ENCODE measurements at places on chromosomes 3 and 15.

- DNase-seq, result peak; percentile 6
These were observed 4.9 kb upstream of the MAGEF1 start for GRCh38 chr3:184716622-184717398.

- DNase-seq, result no peak
These were observed 3.1 kb downstream of the ANXA2 start for GRCh38 chr15:60394689-60395097.

DNA sequence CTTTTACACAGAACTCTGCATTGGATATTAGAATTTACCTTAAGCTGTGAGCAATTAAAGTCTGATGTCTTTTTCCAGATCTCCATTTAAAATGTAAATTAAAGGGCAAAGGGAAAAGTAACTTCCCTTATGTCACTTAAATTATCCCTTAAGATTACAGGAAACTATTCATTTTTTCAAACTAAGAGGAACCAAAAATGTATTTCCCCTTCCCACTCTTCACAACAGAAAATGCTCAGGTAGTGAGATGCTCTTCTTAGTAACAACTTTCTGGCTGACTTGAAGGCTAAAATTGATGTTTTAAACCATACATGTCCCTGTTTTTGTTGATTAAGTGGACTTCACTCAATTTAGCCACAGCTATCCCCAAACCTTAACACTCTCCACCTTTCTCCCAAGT, 17.6 kb downstream of the RSL24D1 start:
- DNase-seq, result no peak

- DNase-seq, result no peak
These were observed 20.8 kb downstream of the MORF4L1 start for GRCh38 chr15:78893538-78893937.

DNA sequence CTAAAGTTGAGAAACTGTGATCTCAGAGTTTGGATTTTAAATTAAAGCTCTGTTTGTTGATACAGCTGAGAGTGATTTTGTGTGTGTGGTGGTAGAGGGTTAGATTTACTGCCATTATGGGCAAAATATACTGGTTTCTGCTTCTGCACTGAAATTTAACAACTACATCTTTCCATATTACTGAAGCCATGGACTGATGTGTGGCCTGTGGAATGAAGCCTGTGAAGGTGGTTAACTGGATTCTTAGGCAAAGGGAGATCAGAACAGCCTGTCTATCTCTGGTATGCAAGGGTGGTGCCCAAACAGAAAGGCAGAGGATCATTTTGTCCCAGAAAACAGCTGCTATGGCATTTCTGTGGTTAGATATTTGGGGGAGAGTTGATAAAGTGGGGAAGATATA, 297.3 kb upstream of the THBS1 start:
- DNase-seq, result no peak

GRCh38 chr3:179168918-179169317, 20.8 kb downstream of the PIK3CA start:
- no peak for DNase-seq

- no peak for DNase-seq
These were observed 352.3 kb downstream of the LRTM1 start for GRCh38 chr3:54575618-54575960.

GRCh38 chr3:155554777-155555451, 190.0 kb downstream of the PLCH1 start:
- no peak for DNase-seq

DNA sequence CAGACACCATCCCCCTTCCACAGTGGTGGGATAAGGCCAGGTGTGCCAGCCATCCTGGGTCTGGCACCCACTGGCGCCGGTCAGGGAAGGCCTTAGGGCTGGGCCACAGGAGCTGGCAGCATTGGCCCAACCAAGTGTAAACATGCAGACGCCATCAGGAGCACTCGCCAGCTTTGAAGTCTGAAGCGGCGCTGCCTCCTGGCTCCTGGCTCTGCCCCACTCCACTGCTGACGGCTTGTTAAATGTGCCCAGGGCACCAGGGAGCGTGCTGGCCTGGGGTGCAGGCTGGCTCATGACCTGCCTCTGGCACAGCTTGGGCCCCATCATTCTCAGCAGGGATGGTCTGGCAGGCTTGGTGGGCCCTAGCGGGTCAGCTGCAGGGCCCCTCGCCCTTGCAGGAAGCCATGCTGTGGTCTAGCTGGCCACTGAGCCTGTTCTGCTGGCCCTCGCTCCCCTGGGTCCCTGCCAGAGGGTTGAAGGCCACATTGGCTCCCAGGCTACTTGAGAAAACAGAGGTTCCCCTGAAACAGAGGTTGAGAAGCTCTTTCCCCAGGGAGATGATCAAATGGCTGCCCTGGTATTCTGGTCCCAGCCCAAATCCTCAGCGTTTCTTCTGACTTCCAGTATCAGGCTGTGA, 116.6 kb downstream of the DNAJB8 start:
- no peak for DNase-seq

- DNase-seq, result no peak
These were observed 223.2 kb upstream of the LMCD1 start for GRCh38 chr3:8278448-8278847.

DNA sequence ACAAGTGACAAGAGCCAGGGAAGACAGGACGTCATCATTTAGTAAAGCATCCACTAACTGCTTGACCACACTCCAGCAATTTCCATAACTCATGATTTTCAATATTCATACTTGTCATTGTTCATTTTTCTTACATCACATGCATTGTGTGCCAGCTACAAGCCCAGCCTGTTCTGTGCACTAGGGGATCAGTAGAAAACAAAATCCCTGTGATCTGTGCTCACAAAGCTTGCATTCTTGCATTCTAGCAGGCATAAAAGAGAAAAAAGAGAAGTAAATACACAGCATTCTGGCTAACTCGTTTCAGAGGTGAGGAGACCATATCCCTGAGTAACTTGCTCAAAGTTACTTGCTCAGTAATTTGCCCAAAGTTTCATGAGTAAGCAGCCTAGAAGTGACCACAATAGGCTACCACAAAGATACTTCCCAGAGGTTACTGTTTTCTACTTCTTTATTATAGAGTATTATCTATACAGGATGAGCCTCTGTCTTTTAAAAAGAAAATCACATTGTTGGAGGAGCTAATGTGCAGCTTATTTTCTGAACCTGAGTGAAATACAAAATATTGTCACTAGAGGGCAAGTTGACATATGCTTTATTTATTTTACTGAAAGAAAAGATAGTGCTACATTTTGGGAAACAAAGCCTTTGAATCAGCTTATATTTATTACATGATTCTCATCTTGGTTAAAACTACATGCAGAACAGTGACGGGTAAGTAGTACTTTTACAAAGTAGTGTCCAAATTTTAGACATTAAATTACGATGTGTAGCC, 701.4 kb upstream of the LMCD1 start:
- DNase-seq, result no peak

DNA sequence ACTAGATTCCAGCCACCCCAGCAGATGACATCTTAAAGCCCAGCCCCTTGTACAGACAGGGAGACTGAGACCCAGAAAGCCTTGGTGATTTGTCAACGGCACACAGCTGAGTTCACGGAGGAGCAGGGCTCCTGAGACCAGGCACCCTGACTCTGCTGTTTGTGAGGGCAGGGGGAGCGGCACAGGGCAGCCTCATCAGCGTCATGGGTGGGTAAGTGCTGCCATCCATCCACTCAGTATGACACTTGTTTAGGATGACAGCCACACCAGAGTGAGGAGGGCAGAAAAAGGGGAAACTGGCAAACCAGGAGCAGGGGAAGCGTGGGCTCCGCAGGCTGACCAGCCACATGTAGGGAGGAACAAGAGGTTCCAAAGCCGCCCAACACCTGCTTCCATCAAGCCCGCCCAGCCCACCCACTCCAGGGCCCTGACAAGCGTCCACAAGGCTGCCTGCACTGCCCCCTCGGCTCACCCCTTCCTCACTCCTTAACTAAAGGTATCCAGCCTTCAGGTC, 19.9 kb downstream of the RBPMS2 start:
- no peak for DNase-seq

GRCh38 chr3:160168246-160168645, 57.0 kb upstream of the C3orf80 start:
- DNase-seq, result no peak

DNA sequence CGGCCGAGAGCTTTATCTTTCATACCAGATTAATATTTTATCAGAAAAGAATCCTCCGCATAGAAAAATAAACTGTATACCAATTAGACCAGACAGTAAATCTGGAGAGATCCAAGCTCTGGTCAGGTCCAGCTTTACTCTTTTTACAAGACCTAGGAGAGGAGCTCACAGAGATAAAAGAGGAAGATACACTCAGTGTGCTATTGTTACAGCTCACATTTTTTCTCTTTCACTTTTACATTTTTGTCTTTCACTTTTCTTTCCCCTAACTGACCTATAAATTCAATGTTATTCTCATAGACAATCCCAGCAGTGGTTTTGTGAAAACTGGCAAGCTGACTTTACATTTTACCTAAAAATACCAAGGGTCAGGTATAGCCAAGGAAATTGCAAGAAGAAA, 55.8 kb downstream of the GUCA1C start:
- peak; percentile 27 for DNase-seq

DNA sequence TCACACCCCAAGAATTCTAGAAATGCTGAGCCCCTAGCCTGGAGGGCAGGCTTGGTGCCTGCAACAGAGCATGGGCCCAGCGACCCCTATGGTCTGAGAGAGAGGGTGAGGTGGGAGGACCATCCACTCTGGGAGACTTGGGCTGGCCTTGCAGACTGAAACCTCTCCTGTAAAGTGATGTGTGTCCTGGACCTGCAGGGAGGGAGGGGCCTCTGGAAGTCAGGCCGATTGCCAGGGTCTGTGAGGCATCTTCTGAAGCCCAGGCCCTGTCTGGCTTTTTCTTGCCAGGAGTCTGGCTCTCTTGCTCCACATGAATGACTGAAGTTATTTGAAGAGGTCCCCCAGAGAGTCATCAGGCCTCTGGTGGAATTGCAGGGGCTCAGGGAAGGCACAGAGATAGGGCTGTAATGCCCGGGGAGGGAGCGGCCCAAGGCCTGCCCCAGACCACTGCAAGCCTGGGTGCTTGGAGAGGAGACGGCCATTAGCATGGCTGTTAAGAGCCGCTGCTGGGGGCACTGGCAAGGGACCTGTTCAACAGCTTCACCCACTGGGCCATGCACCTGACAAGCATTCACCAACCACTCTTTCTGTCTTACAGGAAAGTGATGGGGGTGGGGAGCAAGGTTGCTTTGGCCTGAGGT, 56.0 kb upstream of the CHRNA7 start:
- no peak for DNase-seq

GRCh38 chr3:135965129-135965505, 411 bp upstream of the PPP2R3A start:
- DNase-seq, result no peak

DNA sequence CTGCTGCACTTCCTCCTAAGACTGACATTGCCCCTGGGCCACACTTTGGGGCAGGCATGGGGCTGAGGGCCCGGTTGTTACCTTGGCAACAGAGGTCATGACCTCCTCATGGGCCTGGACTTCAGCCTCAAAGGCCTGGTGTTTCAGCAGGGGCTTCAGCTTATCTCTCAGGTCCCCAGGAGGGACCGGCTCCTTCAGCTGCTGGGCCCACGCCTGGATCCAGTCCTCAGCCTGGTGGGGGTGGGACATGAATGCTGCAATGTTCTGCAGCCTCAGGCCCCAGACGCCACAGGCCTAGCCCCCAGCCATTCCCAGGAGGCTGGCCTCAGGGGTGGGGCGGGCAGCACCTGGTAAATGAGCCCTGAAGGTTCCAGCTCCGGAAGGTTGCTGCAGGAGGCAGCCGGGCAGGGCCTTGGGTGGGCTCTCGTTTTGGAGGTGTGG, 27.6 kb downstream of the SPTBN5 start:
- DNase-seq, result no peak

DNA sequence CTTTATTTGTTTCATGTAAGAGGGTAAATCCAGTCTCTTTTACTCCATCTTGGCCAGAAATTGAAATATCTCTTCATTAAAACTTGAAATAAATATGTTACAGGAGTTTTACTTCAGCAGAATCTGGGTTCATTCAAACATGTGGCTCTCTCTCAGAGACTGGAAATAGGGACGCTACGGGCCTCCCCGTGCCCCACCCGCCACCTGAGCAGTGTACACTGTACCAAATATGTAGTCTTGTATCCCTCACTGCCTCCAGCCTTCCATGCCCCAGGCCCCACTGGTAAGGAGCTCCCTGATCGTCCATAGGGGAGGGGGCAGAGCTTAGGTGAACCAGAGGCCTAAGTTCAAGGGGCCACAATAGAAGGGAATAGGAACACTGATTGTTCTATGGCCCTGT, 36.0 kb downstream of the RPL39L start:
- DNase-seq, result no peak

- DNase-seq, result no peak
These were observed 108.4 kb upstream of the SPATA16 start for GRCh38 chr3:173249457-173249856.

DNA sequence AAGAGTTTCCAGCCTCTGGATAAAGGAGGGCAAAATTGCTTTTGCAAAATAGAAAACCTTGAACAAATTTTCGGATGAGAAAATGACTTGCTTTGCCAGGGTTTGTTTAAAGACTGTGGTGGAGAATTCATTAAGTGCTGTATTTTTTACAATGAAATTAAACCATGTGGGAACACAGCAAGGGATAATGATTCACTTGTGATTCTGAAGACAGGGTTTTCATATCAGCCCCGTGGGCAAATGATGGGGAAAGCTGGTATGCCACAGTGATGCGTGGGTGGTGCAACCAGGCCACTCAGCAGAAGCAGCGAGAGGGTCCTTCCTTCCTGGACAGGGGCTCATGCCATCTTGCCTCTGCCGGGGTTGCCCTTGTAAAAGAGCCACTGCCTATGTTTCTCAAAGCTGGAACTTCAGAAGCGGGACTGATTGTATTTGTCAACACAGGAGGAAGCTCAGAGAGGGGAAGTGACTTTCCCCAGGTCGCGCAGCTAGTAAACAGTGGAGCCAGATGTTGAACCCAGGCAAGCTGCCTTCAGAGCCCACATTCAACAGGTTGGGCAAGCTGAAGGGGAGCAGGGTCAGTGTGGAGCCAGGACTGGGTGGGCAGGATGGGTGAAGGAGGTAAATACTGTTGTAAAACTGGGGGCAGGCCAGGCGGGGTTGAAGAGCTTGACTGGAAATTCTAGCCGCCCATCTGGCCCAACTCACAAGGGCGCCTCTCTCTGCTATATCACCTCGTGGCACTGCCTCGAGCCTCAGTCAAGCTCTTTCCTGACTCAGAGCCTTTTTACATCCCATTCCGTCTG, 79.1 kb downstream of the TOP2B start:
- DNase-seq, result no peak

DNA sequence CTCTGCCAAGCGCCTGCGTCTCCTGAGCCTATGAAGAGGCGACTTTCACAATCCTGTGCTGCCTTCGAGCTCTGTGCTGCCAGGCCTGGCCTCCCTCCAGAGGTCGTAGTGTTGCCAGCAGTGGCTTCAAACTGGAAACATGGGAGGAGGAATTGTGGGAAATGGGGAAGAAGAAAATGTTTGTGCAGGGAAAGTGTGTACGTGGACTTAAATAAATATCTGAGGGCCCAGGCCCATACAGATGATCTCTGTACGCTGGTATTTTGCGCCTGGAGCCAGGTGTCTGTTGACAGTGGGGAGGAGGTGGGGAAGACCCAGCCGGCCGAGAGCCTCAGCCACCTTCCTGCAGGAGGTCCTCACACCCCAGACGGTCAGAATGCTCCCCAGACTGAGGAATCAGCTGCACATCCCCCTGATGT, 44.6 kb downstream of the ZBTB38 start:
- no peak for DNase-seq
